ENCODE measurements at places on chromosomes 16 and 17. TPM values are rescaled to one million over a fixed set of nuclear protein-coding genes. Genes with fewer than 3 reads are reported as not detected.
A peak's percentile ranks its signal among the peaks of the same experiment; 100 is the strongest.

GRCh38 chr16:24073321-24073720, 182.8 kb upstream of the CACNG3 start:
- H3K36me3 ChIP-seq: peaks cover 2% of the 10 kb centered on the region
- H3K4me3 ChIP-seq: no peak overlapping the region
- DNase-seq: no peak
- peaks cover 27% of the 10 kb centered on the region for H3K4me1 ChIP-seq
- no peaks in the 10 kb centered on the region for H3K27me3 ChIP-seq

The SRL gene
- total RNA-seq: not detected

The CCDC78 gene
- 5.8 TPM for total RNA-seq

DNA sequence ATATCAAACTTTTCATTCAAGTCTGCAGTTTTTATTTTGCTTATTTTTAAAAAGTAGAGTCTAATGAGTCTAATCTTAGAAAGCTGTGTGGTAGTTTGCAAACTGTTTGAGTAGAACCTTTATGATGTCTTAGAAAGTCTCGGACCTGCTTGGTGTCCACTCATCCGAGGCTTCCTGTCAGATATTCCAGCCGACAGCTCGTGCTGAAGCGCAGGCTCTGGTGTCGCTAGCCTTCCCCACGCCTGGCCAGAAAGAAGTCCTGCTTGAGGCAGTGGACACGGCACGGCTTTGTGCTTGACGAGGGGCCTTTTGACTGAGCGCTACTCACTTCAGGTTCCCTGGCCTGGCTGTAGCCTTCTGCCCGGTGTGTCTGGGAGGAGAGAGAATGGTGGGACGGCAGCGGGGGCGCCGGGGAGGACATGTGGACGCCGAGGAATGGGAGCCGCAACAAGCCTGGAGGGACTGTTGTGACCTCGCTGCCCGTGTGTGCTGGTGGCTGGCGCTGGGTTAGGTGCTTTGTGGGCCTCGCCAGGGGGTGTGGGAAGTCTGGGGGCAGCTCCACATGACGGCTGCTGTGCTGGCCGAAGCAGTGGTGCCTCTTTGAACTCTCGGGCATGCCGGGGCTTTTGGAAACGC, 33.5 kb downstream of the BANP start:
- peaks cover 58% of the 10 kb centered on the region for H3K4me1 ChIP-seq
- no peak for DNase-seq
- no peak overlapping the region for H3K4me3 ChIP-seq
- H3K27me3 ChIP-seq: no peaks in the 10 kb centered on the region

The CHST5 gene
- not detected for total RNA-seq

DNA sequence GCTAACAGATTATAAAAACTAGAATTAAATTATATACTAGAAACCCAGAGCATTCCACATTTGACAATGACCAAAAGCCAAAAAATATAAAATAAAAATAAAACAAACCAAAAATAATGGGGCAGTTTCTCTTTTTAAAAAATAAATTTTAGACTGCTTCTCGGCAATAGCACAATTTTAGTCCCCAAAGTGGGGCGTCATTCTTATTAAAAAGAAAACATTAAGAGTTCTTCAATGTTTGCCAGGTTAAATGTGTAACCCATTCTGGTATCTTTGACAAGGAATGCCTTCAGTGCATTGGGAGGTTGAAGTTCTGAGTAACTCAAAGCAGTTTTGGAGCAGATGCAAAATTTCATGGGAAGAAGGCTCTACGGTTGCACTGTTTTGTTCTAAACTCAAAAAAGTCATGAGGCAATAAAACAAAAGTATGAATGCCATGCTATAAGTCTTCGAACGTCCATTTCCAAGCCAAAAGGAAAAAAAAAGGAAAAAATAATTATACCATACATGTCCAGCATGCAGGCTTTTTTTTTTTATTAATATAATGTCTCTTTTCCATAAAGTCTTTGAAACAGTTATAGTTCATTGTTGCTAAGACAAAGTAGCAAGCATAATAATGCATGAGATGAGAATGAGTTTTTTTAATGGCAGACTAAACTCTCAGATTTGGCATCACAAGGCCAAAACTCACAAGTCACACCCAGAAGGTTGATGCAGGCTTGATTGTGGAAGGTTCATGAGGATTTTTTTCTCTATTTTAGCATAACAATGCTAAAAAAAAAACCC, 3.1 kb downstream of the MAF start:
- DNase-seq: no peak
- peaks cover 5% of the 10 kb centered on the region for H3K27me3 ChIP-seq
- H3K27ac ChIP-seq: peak overlapping the region; percentile 95
- peaks cover 51% of the 10 kb centered on the region for H3K4me1 ChIP-seq

The GUCY2D gene
- total RNA-seq: not detected

The GP1BA gene
- total RNA-seq: not detected

- no peaks in the 10 kb centered on the region for H3K36me3 ChIP-seq
- peak; percentile 7 for DNase-seq
- H3K27me3 ChIP-seq: no peaks in the 10 kb centered on the region
- H3K27ac ChIP-seq: no peak overlapping the region
- H3K4me1 ChIP-seq: peaks cover 11% of the 10 kb centered on the region
Observed at GRCh38 chr17:17913695-17914332, 58.4 kb downstream of the TOM1L2 start.

DNA sequence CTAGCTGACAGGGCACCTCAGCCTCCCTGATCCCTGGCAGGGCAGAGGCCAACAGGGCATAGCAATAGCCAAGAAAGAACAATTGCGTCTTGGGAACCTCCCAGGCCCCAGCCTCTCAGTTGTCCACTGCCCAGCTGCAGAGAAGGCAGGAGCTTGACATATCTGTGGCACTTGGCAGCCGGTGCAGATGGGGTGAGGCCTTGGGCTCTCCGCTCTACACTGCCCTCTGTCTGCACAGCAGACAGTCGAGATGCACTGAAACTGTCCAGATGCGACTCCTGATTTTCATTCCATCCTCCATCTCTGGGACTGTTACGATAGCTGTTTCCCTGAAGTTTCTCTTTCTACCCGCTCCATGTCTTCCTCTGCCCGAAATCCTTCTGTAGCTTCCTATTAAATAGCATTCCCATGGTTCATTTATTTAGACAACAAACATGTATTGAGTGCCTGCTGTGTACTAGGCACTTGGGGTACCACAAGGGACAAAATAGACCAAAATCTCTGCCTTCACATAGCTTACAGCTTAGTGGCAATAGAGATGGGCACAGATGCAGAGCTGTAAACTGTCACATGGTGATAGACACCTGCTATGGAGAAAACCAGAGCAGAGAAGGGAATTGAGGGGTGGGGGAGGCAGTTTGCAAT, 3.3 kb downstream of the POLR3E start:
- DNase-seq: peak; percentile 38
- H3K4me3 ChIP-seq: peak overlapping the region; percentile 12
- H3K36me3 ChIP-seq: peaks cover 19% of the 10 kb centered on the region
- peaks cover 3% of the 10 kb centered on the region for H3K27me3 ChIP-seq

GRCh38 chr16:72752004-72752695, 295.8 kb downstream of the ZFHX3 start:
- no peak for DNase-seq
- H3K27ac ChIP-seq: no peak overlapping the region
- H3K27me3 ChIP-seq: peaks cover 1% of the 10 kb centered on the region
- H3K4me1 ChIP-seq: no peaks in the 10 kb centered on the region
- H3K36me3 ChIP-seq: no peaks in the 10 kb centered on the region

- no peaks in the 10 kb centered on the region for H3K36me3 ChIP-seq
- H3K27me3 ChIP-seq: peaks cover 17% of the 10 kb centered on the region
- DNase-seq: no peak
- no peak overlapping the region for H3K27ac ChIP-seq
Observed at GRCh38 chr16:82735186-82735585, 108.4 kb downstream of the CDH13 start.

- no peak overlapping the region for H3K4me3 ChIP-seq
- no peaks in the 10 kb centered on the region for H3K27me3 ChIP-seq
- no peak for DNase-seq
Observed at GRCh38 chr16:23908790-23909189, 73.0 kb downstream of the PRKCB start.

The CNTROB gene
- total RNA-seq: 54.7 TPM

- DNase-seq: no peak
- H3K4me1 ChIP-seq: peaks cover 7% of the 10 kb centered on the region
- H3K27ac ChIP-seq: no peak overlapping the region
- H3K27me3 ChIP-seq: no peaks in the 10 kb centered on the region
Observed at GRCh38 chr16:72198021-72198711, 26.2 kb upstream of the PMFBP1 start.

GRCh38 chr16:81808933-81809480, 29.9 kb downstream of the PLCG2 start:
- H3K27me3 ChIP-seq: no peaks in the 10 kb centered on the region
- H3K36me3 ChIP-seq: no peaks in the 10 kb centered on the region
- H3K27ac ChIP-seq: peak overlapping the region; percentile 46
- peaks cover 44% of the 10 kb centered on the region for H3K4me1 ChIP-seq
- peak; percentile 29 for DNase-seq

The MARVELD3 gene
- not detected for total RNA-seq

Data from activated T-helper 1 cell treated with anti-CD3 and anti-CD28 coated beads, Interleukin-12 subunit alpha, Interleukin-12 subunit beta, Interleukin-2, Interleukin-4 antibody, amounts not matched to agents 30 ng/mL and 10 ng/mL and 1 ng/mL, durations not matched to agents 14 hours and 24 hours and 36 hours (primary cell).